Hepatocyte (in vitro differentiated cells): ENCODE measurements at places on chromosomes 2 and 18. TPM values are rescaled to one million over a fixed set of nuclear protein-coding genes. Genes with fewer than 3 reads are reported as not detected.

DNA sequence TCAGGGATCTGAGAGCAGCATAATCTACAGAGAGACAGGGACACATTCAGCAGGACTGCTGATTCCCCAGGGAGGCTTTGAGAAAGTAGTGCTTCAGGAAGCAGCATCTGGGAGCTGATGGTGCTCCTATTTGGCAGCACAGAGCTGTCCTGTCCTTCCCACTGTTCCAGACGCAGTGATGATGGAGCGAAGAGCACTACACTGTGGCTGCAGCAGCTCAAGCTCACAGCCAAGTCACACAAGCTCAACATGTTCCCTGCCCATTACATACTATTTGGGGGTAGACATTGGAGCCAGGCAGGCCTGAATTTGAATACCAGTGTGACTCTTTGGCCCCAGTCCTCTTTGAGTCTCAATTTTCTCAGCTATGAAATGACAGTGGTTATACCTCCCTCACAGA lies 15.2 kb upstream of the GALM start:
- DNase-seq, result no peak

ABCB11 gene
- 2.0 and 2.7 TPM in 2 replicates for polyA plus RNA-seq

OSGEPL1 gene
- 6.7 and 8.3 TPM in 2 replicates for polyA plus RNA-seq

DNA sequence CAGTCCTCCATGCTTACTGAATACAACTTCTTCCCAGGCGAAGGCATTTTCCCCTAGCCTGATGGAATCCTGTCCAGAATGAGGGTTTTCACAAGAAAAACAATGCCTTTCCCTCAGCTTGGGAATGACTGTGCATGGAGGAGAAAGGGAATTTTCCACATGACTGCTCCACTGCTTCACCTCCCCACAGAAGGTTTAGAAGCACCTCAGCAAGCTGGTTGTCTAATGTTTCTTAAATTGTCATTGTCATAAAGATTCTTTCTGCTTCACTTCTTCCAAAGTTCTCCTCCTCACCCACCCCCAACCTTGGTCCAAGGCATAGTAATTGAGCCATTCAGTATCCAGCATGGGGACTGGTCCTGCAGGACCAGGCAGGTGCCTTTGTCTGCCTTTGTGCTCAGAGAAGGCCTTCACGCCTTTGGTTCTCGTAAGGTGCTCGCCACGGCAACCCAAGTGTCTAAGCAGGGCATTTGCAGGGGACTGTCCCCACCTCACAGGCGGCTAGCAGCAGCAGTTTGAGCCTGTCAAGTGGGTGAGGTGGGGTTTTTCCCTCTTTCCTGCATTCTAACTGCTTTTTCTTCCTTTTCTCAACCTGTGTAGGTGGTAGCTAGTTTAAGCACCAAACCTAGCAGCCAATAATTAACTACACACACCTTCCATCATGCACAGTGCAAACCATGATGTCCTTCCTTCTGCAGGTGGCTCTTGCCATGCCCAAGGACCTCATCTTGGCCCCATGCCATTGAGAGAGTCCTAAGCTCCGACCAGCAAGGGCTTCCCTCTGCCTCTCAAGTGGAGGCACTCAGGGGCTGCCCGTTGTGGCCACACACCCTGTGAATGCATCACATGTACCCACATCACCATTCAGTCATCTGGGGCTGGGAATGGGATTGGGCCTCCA lies 65.7 kb upstream of the BCL2L11 start:
- peak; percentile 4 for DNase-seq

GRCh38 chr18:57836557-57836956 lies 33.4 kb upstream of the ATP8B1 start:
- no peak for DNase-seq

- DNase-seq, result no peak
These were observed 26.2 kb downstream of the TRAF3IP1 start for GRCh38 chr2:238346544-238346943.

- no peak for DNase-seq
These were observed 25.8 kb upstream of the KCNG3 start for GRCh38 chr2:42519624-42520023.

- no peak for DNase-seq
These were observed 98.6 kb downstream of the AGAP1 start for GRCh38 chr2:235592430-235592829.

HOXD3 gene
- 0.41 TPM in 1 of 2 replicates, not detected in the other for polyA plus RNA-seq

DNA sequence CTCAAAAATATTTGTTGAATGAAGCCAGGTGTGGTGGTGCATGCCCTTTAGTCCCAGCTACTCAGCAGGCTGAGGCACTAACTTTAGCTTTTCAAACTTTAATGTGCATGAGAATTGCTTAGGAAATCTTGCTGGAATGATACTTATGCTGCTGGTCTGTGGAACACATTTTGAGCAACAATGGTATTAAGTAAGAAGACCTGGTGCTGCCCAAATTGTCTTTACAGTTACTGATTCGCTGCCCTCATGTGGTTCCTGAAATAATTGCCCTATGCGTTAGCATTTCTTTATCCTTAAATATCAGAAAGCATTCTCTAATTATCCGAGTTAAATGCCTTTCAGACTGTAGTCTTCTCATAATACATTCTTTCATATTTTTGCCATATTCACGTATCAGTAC lies 76.0 kb upstream of the SESTD1 start:
- DNase-seq, result peak; percentile 18

DNA sequence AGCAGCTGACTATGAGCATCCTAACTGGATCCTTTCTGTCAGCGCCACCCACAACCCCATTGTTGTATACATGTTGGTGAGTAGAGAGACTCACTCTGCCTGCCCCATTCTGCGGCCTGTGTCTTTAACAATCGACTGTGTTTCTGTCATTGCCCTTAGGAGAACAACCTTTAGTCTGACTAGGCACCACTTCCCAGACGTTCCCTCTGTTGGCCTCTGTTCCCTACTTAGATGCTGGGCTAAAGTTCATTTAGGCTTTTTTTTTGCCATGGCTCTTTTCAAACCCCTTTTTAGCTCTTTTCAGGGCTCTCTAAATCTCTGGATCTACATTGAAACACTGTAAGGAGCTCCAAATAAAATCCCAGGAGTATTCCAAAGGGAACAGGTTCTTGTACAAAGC lies 20.5 kb upstream of the ACAA2 start:
- no peak for DNase-seq

CREG2 gene
- polyA plus RNA-seq, result 2.6 and 4.8 TPM in 2 replicates

GRCh38 chr18:61394983-61395382 lies 61.8 kb downstream of the CDH20 start:
- no peak for DNase-seq

- DNase-seq, result no peak
These were observed 473.9 kb downstream of the ARHGAP15 start for GRCh38 chr2:143603035-143603655.

MYOM1 gene
- 1.4 and 1.8 TPM in 2 replicates for polyA plus RNA-seq

PLEK gene
- polyA plus RNA-seq, result 0.72 and 0.92 TPM in 2 replicates

AQP4 gene
- 4.9 and 21.6 TPM in 2 replicates for polyA plus RNA-seq

DNA sequence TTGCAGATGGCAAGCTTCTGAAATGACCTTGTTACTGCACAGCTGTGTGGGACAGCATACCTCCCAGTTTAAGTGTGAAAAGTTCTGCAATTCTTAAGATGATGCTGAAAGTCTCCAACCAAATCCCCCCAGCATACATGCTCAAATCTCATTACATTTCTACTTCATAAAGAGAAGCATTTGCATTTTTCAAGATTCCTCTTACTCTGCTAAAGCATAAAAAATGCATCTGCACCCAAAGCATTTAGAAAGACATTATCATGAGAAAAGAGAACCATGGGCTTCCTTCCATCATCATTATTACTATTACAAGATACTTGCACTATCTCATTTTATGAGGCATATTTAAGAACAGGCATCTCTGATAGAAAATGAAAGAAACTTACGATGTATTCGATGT lies 236.9 kb upstream of the REV1 start:
- DNase-seq, result no peak

POU3F3 gene
- not detected in 2 replicates for polyA plus RNA-seq

- no peak for DNase-seq
These were observed 11.5 kb downstream of the ITGA6 start for GRCh38 chr2:172438741-172439508.

POMC gene
- 4.4 and 5.6 TPM in 2 replicates for polyA plus RNA-seq

- no peak for DNase-seq
These were observed 6.9 kb downstream of the CD8A start for GRCh38 chr2:86783615-86784339.

GRCh38 chr2:18664421-18664820 lies 75.1 kb upstream of the NT5C1B start:
- no peak for DNase-seq

DNA sequence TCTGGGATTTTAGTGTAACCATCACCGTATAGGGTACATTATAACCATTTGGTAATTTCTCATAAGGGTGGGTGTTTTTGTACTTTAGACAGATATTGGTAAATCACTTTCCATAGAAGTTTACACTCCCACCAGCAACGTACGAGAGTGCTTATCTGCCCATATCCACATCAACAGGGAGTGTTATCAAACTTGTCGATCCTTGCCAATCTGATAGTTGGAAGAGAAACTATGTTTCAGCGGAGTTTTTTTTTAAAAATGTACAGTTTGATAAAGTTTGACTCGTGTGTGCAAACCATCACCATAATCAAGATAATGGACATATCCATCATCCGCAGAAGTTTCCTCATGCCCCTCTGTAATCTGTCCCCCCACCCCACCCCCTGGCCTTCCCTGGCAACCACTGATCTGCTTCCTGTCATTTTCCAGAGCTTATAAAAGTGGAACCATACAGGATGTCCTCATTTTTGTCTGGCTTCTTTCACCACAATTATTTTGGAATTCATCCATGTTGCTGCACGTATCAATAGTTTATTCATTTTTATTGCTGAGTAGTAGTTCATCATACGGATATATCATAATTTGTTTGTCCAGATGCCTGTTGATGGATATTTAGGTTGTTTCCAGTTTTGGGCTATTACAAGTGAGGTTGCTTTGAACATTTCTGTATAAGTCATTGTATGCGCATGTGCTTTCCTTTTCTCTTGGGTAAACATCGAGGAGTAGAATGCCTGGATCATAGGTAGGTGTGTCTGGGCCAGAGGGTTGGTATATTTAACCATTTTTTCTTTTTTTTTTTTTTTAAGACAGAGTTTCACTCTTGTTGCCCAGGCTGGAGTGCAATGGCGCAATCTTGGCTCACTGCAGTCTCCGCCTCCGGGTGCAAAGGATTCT lies 18.6 kb downstream of the GLI2 start:
- no peak for DNase-seq

DNA sequence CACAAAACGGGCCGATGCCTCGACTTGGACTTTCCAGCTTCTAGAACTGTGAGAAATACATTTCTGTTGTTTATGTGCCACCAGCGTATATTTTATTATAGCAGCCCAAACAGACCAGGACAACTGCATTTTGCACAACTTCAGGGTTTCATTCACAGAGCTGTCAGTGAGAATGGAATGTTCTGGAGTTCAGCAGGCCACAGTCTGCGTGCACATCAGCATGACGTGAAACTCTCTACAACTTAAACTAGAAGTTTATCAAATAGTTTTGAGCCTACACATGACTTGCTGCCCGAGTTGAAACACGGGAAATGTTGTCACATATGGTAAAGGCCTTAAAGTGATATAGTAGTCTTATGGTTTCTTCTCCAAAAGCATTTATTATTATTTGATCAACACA lies 3.9 kb upstream of the TRIB2 start:
- peak; percentile 21 for DNase-seq

DNA sequence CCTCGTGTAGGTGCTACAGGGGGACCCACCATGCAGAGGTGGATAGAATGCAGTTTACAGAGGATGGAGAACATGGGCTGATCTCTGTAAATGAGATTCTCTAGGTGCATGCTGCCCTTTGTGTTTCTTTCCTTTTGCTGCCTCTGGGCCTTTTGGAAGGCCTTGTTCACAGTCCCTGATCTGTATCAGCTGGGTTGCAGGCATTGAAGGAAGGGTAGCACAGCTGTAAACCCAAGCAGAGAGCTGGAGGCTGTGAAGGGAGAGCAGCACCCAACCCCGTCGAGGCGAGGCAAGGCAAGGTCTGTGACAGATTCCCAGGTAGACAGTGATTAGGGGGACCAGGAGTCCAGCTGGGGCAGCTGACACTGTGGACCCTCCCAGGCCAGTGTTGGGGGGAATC lies 56.1 kb upstream of the SOS1 start:
- DNase-seq, result no peak

EHBP1 gene
- polyA plus RNA-seq, result 11.4 TPM in 2 replicates

LYPD6 gene
- polyA plus RNA-seq, result 5.3 and 5.4 TPM in 2 replicates

SERPINB8 gene
- 14.7 and 16.7 TPM in 2 replicates for polyA plus RNA-seq

DNA sequence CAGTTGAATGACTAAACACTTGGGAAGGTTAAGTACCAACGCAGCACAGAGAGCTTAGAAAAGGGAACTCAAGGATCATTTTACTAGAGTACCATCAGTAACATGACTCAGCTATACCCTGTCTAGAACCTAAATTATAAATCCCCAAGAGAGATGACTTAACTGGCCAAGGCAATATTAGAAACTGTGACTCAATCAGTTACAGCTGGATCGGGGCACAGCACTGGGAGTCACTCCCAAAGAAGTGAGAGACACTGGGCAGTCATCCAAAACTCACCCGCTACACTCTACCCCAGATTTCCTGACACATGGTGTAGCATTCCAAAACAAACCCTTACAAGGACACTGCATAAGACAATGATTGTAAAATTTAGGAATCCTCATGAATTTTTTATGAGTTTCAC lies 17.7 kb downstream of the IWS1 start:
- DNase-seq, result peak; percentile 75

GRCh38 chr18:22082408-22082807 lies 87.0 kb upstream of the GATA6 start:
- DNase-seq, result no peak

GRCh38 chr2:240429341-240429871 lies 6.1 kb upstream of the GPC1 start:
- no peak for DNase-seq

MEMO1 gene
- 35.1 and 43.9 TPM in 2 replicates for polyA plus RNA-seq

GPR39 gene
- 8.2 and 11.1 TPM in 2 replicates for polyA plus RNA-seq

- DNase-seq, result no peak
These were observed 11.9 kb downstream of the CRIM1 start for GRCh38 chr2:36367486-36367885.

DNA sequence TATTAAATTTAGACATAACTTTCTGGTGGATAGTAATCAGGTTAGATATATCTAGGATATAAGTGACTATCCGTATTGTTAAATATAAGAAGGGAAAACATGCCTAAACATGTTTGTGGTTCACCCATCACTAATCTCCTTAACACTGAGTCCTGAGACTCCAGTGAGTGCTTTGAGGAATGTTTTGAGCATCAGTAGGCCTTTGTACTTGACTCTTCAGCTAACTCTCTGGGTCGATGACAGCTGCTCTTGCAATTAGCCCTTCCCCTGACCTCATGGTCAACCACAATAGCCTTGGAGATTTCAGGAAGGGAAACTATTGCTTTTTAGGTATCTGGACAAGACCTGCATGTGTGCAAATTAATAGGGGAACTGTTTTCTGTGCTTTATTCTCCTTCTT lies 716.8 kb downstream of the EPHA4 start:
- no peak for DNase-seq

GRCh38 chr2:18455236-18455862 lies 105.1 kb downstream of the RDH14 start:
- peak; percentile 20 for DNase-seq

DNA sequence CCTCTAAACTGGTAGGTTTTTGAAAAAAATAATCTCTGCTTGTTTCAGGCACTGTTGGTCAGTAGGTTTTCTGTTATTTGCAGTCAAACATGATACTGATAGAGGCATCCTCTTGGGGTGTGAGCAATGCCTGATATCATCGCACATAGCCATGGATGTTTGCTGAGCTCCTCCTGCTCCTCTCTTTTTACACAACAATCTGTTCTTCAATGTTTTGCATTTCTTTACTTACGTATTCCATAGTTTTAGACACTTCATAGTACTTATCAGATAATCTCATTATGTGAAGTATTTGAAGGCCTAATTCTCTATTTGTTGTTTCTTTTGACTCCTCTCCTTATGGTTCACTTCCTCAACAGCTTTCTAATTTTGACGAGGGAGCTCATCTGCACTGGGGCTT lies 23.0 kb upstream of the HS6ST1 start:
- no peak for DNase-seq

MGAT4A gene
- polyA plus RNA-seq, result 10.1 and 10.5 TPM in 2 replicates
